ENCODE measurements at places on chromosomes 16 and 17. TPM values are rescaled to one million over a fixed set of nuclear protein-coding genes. Genes with fewer than 3 reads are reported as not detected.
A peak's percentile ranks its signal among the peaks of the same experiment; 100 is the strongest.

DNA sequence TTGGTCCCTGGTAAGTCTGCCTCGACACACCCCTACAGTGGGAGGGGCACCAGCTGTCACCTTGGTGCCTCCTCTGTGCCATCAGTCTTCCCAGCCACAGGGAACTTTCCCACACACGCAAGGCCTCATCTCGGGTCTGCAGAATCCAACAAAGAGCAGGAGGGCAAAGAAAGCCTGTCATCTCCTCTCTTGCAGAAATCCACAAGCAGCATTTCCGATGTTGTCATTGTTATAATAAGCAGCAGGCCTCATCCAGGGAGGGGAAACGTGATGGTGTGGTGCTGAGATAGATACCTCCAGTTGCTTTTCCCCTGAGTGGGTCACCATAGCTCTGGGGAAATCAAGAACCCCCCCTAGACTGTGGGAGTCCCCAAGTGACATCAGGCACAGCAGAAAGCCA lies 110.4 kb downstream of the CMIP start:
- no peaks in the 10 kb centered on the region for H3K36me3 ChIP-seq
- no peak overlapping the region for H3K27ac ChIP-seq
- DNase-seq: no peak
- H3K4me1 ChIP-seq: peaks cover 59% of the 10 kb centered on the region
- no peak overlapping the region for H3K4me3 ChIP-seq
- H3K27me3 ChIP-seq: no peaks in the 10 kb centered on the region

MSI2 gene
- 30.6 TPM for total RNA-seq

DNA sequence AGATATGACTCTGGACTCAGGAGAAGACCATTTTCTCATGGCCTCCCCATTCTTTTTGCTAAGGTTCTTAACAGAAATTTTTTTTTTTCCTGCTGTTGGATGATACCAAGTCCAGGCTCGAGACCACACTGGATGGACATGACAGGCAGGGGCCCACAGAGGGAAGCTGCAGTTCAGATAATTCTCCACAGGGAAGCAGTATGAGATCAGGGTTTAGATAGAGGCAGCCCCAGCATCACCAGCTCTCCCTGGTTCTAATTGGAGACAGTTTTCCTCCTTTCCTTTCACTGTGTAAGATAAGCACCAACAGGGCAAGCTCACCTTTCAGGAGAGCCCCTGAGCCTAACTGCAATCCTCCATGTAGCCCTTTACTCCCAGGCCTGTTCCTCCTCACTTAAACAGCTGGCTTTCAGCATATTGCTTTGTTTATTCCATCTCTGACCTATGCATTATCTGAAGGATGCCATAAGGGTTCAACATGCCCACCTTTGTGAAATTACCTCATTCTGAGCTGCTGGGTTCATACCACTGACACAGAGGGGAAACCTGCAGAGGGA lies 108.1 kb downstream of the SNX11 start:
- H3K4me3 ChIP-seq: no peak overlapping the region
- H3K27me3 ChIP-seq: no peaks in the 10 kb centered on the region
- H3K4me1 ChIP-seq: no peaks in the 10 kb centered on the region
- no peak for DNase-seq
- no peaks in the 10 kb centered on the region for H3K36me3 ChIP-seq

DNA sequence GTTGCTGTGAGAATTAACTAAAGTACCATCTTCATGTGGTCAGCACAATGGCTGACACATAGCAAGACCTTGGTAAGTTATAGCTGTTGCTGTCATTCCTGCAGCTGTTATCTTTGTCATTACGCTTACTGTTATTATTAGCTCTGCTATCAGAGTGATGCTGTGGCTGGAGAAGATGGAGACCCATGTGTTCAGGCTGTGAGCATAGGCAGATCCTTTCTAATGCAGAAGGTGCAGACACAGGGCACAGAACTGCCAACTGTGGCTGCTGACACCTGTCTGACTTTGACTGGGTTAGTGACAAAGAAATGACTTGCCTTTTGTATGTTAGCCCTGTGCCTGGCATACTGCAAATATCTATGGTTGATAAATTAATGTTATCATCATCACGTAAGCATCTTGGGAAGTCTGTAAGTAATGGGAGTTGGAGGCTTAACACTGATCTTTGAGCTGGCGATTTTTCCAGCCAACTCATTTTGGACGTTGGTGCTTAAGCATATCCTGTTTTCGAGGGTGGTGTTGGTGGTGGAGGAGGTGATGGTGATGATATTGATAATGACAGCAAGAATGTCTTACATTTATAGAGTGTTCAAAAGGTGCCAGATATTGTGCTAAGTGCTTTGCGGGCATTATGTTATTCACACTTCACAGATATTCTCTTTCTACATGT lies 695.3 kb downstream of the WWOX start:
- no peaks in the 10 kb centered on the region for H3K36me3 ChIP-seq
- H3K27me3 ChIP-seq: no peaks in the 10 kb centered on the region
- H3K4me1 ChIP-seq: no peaks in the 10 kb centered on the region
- H3K27ac ChIP-seq: no peak overlapping the region
- DNase-seq: no peak
- no peak overlapping the region for H3K4me3 ChIP-seq

FOXN1 gene
- not detected for total RNA-seq

- H3K4me1 ChIP-seq: peaks cover 77% of the 10 kb centered on the region
- H3K36me3 ChIP-seq: no peaks in the 10 kb centered on the region
- H3K27ac ChIP-seq: peak overlapping the region; percentile 95
- H3K4me3 ChIP-seq: peak overlapping the region; percentile 68
Observed at GRCh38 chr16:68086336-68086841, 1.2 kb downstream of the NFATC3 start.

SLFN14 gene
- 0.30 TPM for total RNA-seq

DNA sequence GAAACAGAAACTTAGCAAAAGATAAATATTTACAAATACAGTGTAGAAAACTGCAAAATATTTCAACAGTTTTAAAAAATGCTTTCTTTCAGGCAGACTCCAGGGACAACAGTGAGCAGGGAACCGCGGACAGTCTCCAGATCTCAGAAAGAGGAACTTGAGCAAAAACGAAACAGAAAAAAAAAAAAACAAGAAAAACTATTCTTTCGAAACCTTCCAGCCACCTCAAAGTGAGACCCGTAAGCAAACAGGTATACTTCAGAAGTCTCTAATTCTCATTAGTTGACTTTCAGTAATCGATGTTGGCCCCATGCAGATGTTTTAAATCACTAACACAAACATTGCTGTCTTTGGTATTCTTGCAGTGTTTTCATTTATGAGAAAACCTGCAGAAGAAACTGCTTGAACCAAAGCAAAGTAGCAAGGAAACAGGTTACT lies 15.7 kb upstream of the CCL1 start:
- no peak overlapping the region for H3K4me3 ChIP-seq
- DNase-seq: no peak
- H3K4me1 ChIP-seq: peaks cover 5% of the 10 kb centered on the region
- no peaks in the 10 kb centered on the region for H3K27me3 ChIP-seq

PRR29 gene
- total RNA-seq: 30.1 TPM

DNA sequence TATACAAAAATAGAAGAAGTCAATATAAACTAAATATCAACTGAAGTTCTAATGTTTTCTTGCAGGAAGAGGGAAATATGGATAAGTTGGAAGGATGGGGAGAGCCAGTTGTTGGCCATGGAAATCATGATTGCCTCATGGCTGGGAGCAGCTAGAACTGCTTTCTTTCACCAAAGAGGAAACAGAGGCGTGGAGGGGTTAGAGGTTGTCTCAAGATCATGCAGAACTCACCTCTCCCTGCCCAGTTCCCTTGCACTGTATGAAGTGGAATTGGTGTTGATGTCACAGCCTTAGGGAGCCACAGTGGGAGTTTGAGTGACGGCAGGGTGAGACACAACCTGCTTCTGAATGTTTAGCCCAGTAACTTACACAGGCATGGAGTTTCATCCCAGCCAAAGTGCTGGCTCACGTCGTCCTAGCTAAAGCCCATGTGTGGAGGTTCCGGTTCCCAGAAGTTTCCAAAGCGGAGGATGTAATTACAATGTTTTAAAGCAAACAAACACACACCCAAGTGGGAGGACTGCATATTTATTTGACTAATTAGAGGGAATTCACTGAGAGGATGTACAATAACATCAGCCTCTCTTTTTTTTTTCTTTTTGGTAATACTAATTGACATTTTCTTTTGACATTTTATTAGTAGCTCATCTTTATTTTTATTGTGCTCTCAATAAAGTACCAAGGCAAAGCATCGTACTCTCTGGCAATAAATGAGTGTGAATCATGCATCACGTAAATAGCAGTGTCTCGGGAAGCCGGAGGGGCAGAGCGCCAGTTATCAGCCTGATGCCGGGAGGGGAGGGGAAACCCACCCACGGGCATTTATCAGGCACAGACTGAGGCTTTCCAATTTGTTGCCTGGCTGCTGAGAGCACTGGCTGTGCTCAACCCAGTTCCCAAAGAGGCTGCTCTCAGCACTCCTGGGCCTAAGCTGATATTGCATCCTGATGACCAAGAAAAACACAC lies 118.7 kb upstream of the CDH5 start:
- peak overlapping the region; percentile 61 for H3K27ac ChIP-seq
- H3K36me3 ChIP-seq: no peaks in the 10 kb centered on the region
- no peaks in the 10 kb centered on the region for H3K27me3 ChIP-seq
- no peak for DNase-seq
- no peaks in the 10 kb centered on the region for H3K4me1 ChIP-seq
- H3K4me3 ChIP-seq: no peak overlapping the region

- peaks cover 72% of the 10 kb centered on the region for H3K4me1 ChIP-seq
- H3K27me3 ChIP-seq: no peaks in the 10 kb centered on the region
- no peaks in the 10 kb centered on the region for H3K36me3 ChIP-seq
Observed at GRCh38 chr16:68083861-68084503, 1.2 kb upstream of the NFATC3 start.

KRTAP1-3 gene
- total RNA-seq: not detected

DNA sequence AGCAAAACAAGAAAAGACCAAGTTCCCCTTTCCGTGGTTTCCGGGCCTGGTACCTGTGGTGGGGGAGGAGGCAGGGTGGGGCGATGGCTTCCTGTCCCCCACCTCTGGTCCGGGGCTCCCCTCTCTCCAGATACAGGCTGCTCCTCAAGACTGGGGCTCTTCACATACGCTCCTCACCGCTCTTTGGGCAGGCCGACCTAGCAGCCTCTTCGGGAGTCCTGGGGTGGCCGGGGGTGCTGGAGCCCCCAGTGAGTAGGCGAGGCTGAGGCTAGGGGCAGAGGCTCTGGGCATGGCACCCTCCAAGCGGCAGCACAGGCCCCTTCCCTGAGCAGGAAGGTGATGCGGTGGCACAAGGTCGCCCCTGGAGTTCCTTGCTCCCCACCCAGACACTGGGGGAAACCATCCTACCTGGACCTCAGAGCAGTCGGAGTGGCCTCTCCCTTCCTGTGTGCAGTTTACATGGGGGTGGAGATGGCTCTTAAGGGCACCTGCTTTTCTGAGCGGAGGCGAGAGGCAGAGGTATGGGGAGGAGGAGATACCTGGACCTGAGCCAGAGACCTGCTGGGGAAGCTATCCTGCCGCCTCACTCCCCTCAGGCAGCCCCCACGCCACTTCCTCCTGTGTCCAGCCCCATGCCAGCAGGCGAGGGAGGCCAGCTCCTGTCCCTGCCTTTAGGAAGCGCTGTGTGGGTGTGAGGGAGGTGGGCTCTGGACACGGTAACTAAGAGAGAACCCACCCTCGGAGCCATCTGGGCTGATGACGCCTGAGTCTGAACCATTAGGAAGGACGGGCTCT lies 891 bp downstream of the CORO1A start:
- H3K36me3 ChIP-seq: peaks cover 16% of the 10 kb centered on the region
- H3K27ac ChIP-seq: peak overlapping the region; percentile 91
- peaks cover 5% of the 10 kb centered on the region for H3K4me1 ChIP-seq
- H3K4me3 ChIP-seq: peak overlapping the region; percentile 63
- H3K27me3 ChIP-seq: no peaks in the 10 kb centered on the region

CES3 gene
- total RNA-seq: 1.4 TPM

DNA sequence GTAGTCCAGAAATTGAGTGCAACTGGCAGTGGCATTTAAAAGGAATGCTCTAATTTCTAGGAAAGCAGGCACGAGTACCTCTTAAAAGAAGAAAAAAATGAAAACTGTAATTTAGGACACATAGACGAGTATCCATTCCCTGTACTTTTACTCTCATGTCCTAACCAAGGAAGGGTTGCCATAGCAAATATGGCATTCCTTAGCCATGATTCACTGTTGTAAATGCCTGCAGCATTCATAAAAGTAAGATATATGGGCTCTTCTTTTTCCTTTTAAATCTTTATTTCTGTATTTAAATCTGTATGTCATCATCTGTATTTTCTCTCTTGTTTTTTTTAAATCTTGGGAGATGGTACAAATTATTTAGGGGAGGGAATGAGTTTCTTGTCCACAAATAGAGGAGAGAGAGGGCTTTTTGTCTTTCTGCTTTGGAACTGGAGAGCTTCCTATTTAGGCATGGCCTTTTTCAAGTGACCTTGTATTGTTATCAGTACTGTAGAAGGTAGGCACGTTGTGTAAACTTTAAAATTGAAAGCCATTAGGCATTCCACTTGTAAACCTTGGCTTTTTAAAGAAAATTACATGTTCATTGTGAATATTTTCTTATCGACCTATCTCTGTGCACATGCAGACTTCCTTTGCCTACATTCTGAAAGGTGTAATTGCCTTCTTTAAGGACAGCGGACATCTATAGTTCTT lies 50.0 kb downstream of the TENT4B start:
- H3K27me3 ChIP-seq: no peaks in the 10 kb centered on the region
- peaks cover 54% of the 10 kb centered on the region for H3K4me1 ChIP-seq
- H3K4me3 ChIP-seq: no peak overlapping the region
- peak overlapping the region; percentile 72 for H3K27ac ChIP-seq
- DNase-seq: no peak
- H3K36me3 ChIP-seq: no peaks in the 10 kb centered on the region

GRCh38 chr17:79850571-79851460 lies 11.6 kb upstream of the CBX4 start:
- no peak overlapping the region for H3K27ac ChIP-seq
- H3K36me3 ChIP-seq: no peaks in the 10 kb centered on the region
- no peaks in the 10 kb centered on the region for H3K27me3 ChIP-seq

DNA sequence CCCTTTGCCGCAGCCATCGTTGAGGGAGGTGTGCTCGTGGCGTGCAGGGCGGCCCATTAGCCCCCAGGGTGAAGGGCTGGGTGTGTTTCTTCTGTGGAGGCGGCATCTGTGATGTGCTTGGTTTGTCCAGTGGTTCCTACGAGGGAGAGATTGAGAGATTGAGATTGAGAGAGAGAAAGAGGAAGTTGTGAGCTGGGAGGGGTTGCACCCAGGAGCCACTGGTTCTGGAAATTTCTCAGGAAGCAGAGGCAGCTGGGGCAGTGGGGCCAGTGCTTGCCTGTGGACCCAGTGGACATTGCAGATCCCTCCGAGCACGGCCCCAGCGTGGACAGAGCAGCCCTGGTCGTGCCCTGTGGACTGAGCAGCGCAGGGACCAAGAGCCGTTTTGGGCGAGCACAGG lies 72.0 kb upstream of the ZNF750 start:
- peaks cover 29% of the 10 kb centered on the region for H3K36me3 ChIP-seq
- no peaks in the 10 kb centered on the region for H3K27me3 ChIP-seq
- no peak overlapping the region for H3K27ac ChIP-seq
- H3K4me1 ChIP-seq: peaks cover 5% of the 10 kb centered on the region
- no peak for DNase-seq

Measured in upper lobe of left lung (tissue), 6 donors.